ENCODE measurements at places on chromosomes 7 and 10.

DNA sequence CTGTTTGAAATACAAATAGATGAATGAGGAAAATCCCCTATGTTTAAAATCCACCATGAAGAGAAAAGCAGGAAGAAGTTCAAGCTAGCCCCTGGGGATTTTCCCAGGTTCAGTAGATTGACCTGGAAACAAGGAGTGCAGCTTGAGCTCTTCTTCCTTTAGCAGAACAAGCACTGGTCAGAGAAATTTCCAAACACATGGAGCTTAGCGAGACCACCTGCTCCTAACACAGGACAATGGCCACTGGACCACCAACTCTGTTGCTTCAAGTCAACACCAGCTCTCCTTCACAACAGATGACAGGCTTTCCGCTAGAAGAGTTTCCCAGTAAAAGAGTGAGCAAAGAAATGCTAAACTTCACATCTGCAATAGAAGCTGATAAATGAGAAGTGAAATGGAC lies 9.4 kb upstream of the FBXW4 start:
- DNase-seq = no peak

DNA sequence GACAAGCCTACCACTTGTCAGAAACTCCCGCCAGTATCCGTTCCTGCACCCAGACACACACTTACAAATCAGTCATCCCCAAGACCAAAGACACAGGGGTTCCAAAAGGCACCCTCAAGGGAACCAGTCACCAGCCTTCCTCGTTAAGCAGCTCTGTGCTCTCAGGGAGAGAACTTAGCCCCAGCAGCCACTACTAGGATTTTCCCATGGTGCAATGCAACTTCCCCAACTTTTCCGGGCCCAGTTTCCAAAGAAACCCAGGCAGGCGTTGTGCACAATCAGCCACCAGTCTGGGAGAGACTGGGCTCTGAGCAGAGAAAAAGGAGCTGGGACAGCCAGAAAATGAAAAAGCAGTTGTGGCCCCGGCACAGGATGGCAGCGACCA lies 1.2 kb downstream of the DLG5 start:
- no peak for DNase-seq

- no peak for DNase-seq
These were observed 124.9 kb downstream of the ELFN1 start for GRCh38 chr7:1794888-1795542.

- DNase-seq = no peak
These were observed 372.5 kb downstream of the SDK1 start for GRCh38 chr7:3673524-3673923.

GRCh38 chr10:129935102-129935866 lies 28.8 kb downstream of the EBF3 start:
- DNase-seq = no peak

DNA sequence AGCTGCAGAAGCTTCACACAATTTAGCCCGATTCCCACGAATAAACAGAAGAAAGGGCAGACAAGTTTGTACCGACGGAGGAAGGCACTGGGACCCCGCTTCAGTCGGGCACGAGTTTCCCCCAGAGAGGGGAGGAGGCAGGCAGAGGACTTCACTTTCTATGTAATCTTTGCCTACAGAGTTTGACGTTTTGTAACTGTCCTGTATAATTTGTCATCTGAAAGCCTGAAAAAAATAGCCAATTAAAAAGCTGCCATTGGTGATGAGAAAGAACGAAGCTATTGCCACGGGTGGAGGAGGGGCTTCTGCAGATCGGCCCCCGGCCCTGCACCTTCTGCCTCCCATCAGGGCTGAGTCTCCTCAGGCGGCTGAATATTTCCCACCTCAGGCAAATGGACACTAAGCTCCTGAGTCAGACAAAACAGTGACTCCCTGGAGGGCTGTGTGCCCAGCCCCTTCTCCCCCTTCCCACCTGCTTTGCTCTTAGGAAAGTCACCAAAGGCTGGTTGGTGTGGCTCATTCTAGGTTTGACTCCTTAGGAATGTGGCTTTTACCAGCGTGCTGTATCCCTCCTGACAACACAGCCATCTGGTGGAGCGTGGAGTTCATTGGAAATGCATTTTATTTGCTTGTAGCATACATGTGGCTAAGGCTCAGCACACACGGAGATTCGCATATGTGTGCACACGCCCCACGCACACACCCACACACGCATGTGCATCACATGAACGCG lies 117.4 kb downstream of the VIPR2 start:
- DNase-seq = no peak

GRCh38 chr7:148319316-148319808 lies 271.2 kb upstream of the C7orf33 start:
- no peak for DNase-seq

- peak; percentile 17 for DNase-seq
These were observed 57.3 kb downstream of the MAPK8 start for GRCh38 chr10:48363617-48364355.

DNA sequence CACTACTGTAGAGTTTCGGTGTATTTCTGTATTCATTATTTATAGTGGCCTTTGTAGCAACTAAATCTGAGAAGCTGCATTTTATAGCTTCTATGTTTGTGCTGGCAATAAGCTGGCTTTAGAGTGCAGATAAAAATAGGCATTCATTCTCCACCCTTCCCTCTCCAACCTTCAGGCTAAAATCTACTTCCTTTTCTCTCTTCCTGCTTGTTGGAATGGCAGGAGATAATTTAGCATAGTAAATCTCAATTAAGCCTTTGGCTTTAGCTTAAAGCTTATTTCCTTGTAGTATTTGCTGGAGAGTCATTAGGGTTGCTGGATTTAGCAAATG lies 58.5 kb downstream of the CPVL start:
- peak; percentile 23 for DNase-seq

DNA sequence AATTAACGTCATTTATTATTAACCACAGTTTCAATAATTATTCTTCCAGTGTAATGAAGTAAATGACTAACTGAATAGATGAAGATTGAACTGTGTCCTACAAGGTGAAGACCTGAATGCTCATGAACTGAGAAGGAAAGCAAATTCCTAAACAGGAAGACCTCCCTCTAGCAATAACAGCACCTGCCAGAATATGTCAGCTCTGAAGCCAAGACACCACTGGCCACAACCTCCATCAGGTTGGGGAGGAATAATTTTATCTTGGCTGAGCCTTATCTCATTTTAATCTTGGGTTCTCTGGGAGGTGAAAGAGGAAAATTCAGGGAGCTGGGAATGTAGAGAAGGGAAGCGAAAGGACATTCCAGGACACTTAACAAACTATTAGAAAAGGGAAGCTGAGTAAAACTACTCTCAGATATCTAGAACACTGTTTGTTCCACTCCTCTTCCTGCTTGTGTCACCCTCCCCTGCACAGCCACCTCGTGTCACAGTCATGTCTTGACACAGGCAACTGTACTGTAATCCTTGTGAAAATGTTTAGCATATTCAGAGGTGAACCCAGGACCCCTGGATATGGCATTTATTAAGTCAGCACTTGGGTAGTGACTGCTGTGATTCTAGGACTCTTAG lies 4.6 kb upstream of the SLC13A1 start:
- DNase-seq = no peak

DNA sequence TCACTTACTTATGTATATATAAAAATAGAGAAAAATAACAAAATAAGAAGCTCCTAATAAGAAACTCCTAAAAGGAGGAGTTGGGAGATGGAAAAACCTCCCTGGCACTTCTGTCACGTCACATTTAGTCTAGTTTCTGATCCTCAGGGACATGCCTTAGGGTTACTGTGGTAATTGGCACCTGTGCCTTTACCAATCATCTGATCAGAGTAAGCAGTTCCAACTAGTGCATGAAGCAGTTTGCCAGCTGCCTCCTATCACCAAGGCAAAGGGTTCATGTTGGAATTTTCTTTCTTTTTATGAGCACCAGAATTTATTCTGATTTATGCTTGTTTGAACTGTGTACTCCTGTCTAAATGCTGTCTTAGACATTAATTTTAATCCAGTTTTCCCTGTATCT lies 49.9 kb downstream of the ARL4A start:
- no peak for DNase-seq

DNA sequence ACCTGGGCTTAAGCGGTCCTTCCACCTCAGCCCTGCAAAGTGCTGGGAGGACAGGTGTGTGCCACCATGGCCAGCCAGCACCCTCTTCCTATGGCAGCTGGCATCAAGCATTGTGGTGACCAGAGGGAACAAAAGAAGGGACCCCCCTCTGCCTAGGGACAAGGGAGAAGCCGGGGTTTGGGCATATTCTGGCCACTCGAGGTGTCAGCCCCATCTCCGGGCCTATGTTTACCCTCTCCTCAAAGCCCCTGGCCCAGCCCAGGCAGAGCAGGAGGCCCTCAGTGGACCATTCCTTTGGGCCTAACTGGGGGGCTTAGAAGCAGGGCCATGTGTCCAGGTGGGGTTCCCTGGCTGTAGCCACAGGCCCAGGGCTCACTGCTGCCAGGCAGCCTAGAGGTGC lies 23.9 kb downstream of the VSIR start:
- DNase-seq = no peak

DNA sequence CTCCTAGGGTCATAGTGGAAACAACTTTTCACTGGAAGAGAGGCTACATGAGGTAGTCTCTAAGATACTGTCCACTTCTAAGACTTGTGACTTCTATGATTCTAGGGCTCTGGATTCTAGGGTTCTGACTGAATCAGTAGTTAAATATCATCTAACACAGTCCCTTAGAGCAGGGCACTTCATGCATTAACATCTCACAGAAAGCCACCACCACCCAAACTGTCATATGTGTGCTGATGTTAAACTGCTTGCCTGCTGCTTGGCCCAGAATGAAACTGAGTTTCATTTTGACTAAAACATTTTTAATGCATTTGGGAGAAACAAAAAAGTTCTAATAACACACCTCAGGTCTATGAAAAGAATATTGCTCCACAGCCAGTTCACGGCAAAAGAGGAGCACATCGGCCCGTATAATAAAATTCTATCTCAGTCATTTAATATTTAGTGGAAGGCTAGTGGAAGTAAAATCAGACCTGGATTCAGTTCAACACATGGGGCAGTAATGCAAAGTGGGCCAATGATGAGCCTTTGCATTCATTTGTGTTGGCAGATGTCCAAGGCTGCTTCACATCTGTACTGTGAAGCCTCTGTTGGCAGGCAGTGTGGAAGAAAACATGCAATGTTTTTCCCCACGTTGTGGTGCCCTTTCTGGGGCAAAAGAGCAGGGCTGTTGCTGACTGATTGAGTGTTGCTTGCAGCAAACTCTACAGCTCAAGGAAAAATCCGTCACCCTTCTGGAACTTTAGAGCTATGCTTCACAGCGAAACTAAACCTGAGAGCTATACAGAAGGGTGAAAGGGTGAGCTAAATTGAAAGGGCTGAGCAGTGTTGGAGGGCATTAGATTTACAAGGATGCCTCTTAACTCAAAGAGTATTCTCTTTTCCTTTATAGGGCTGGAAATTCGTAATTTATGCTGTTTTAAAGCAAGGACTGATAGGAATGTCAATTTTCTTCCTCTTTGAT lies 33.5 kb upstream of the AUTS2 start:
- DNase-seq = peak; percentile 92

DNA sequence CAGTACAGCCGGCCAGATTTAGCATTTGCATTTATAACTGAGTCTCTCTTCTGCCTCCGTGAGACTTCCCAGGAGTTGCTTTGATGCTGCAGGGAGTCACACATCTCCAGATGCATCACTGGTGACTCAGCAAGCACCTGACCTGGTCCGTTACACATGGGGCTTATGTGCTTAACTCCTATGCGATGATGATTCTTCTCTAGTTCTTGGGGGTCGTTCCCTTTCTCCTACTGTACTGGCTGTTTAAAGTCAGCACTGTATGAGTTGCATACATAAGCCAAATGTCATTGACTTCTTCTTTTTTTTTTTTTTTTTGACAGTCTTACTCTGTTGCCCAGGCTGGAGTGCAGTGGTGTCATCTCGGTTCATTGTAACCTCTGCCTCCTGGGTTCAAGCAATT lies 13.0 kb upstream of the AKR1E2 start:
- no peak for DNase-seq
